Activated naive CD4-positive, alpha-beta T cell treated with anti-CD3 and anti-CD28 coated beads for 36 hours (primary cell): ENCODE measurements at places on chromosomes 13 and 19. TPM values are rescaled to one million over a fixed set of nuclear protein-coding genes. Genes with fewer than 3 reads are reported as not detected.

PSG7 gene
- total RNA-seq, result not detected

C19orf38 gene
- 4.8 TPM for total RNA-seq

GPR183 gene
- 37.4 TPM for total RNA-seq

PRODH2 gene
- not detected for total RNA-seq

SOX1 gene
- total RNA-seq, result not detected
